ENCODE measurements at places on chromosomes 7 and 10.

- DNase-seq = no peak
Observed at GRCh38 chr10:14468726-14469125, 138.0 kb upstream of the FRMD4A start.

- DNase-seq = no peak
Observed at GRCh38 chr10:48523820-48524758, 80.8 kb downstream of the ARHGAP22 start.

DNA sequence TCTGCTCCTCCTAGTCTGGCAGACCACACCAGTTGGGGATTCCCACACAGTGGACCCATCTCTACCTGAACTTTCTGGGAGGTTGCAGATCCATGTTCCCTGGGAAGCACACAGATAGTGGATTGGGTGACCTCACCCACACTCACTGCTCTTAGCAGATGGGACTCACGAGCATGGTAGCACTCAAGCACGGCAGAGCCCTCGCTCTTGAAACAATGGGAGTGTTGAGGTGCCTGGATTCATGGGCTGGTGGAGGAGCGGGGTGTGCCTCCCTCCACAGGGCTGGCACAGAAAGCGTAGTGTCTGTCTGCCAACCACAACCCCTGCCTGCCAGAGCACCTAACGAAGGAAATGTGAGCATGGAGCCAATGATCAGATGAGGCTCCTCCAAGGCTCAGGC, 568.0 kb downstream of the POM121L12 start:
- no peak for DNase-seq

GRCh38 chr10:108787932-108788331, 1135.4 kb downstream of the XPNPEP1 start:
- DNase-seq = no peak

DNA sequence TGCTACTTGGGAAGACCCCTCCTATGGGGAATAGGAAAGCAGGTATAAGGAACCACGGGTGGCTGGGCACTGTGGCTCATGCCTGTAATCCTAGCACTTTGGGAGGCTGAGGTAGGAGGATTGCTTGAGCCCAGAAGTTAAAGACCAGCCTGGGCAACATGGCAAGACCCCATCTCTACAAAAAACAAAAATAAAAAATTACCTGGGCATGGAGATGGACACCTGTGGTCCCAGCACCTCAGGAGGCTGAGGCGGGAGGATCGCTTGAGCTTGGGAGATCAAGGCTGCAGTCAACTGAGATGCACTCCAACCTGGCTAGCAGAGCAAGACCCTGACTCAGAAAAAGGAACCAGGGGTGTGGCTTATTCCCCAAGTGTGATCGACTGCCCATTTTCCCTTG, 986 bp upstream of the FSCN3 start:
- DNase-seq = no peak

GRCh38 chr7:89837515-89837914, 316.8 kb upstream of the STEAP1 start:
- DNase-seq = no peak

DNA sequence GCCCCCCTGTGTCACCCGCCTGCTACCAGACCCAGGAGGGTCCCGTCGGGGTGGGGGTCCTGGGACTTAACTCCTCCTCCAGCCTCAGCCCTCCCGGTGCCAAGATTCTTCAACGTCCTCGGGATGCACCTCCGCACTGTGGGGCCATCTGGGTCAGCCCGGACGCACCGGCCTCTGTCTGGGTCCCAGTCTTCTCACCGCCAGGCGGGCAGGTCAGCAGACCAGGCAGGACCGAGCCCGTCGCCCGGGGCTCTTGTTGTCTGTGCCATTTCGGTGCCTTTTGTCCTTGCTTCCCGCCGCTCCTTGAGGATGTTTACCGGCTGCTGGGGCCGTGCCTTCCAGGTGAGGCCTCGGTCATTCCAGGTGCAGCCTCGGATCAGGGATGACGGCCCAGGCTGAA, 32.1 kb upstream of the PSMG3 start:
- no peak for DNase-seq

GRCh38 chr7:31805209-31805818, 118.3 kb downstream of the PPP1R17 start:
- DNase-seq = no peak

- no peak for DNase-seq
Observed at GRCh38 chr10:118500477-118501104, 94.9 kb downstream of the PRLHR start.

DNA sequence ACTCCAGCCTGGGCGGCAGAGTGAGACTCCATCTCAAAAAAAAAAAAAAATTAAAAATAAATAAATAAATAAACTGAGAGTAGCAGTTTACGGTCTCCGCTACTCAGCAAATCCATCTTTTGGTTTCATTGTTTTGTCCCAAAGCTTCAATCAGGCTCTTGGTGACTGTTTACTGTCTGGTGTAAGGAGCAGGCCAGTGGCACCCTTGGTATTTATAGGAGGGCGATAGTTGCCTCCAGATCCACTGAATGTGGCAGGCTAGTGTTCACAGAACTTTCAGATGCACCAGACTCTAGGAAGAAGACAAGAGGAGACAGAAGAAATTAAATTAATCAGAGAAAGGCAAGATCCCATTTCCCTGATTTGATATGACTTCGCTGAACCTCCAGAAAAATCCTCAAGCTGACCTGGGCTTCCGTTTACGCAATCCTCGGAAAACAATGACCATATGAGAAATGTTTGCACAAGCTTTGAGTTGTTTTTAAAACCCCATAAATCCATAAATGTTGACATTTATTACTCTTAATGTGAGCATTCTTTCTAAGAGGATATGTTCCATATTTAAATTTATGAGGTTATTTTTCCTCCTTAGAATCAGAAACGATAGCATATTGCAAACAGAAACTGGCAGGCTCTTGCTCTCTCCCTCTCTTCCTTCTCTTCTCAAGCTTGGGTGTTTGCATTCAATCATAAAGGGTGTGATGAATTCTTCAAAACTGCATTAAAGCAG, 7.1 kb upstream of the MUC3A start:
- DNase-seq = peak; percentile 40

GRCh38 chr7:128121711-128122530, 90.7 kb upstream of the LRRC4 start:
- no peak for DNase-seq

- no peak for DNase-seq
Observed at GRCh38 chr7:115198143-115198542, 276.2 kb downstream of the MDFIC start.

- peak; percentile 97 for DNase-seq
Observed at GRCh38 chr10:117461766-117462423, 80.7 kb upstream of the EMX2 start.

DNA sequence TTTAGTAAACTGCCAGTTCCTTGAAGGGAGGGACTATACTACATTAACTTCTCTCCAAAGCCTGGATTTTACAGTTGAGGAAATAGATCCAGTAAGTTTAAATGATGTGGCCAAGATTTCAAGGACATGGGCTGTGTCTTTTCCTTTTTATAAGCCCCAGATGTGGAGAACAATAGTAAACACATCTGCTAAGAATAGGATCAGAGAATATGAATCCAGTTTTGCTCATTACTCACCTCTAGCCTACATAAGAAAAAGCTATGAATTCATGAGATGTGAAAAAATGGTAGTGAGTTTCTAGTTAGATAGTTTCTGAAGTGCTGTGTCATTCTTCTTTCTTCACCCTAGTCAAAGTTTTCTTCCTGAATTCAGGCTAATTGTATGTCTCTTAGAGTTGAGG, 38.6 kb downstream of the MAGI2 start:
- no peak for DNase-seq

- no peak for DNase-seq
Observed at GRCh38 chr10:22554461-22555182, 159.8 kb downstream of the PIP4K2A start.

DNA sequence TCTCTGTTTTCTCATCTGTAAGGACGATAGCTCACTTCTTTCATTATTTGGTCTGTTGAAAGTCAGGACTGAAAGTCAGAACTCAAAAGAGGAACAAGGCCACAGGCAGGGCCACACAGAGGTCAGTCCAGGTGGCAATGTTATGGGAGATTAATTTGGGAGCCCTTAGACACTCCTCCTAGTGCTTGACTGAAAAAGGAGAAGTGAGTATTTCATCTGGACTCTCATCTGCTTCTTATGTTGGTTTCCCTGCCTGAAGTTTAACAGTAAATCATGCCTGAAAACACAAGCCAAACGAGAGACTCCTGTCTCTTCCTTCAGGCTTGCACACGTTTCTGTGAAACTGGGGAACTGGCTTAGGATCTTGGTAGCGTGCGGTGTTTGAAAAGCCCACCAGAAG, 248.5 kb downstream of the BUB3 start:
- DNase-seq = no peak

- no peak for DNase-seq
Observed at GRCh38 chr10:70145666-70146488, 623 bp downstream of the TYSND1 start.

Data from AG09309 (cell line).